ENCODE measurements at places on chromosomes 3 and 15.

DNA sequence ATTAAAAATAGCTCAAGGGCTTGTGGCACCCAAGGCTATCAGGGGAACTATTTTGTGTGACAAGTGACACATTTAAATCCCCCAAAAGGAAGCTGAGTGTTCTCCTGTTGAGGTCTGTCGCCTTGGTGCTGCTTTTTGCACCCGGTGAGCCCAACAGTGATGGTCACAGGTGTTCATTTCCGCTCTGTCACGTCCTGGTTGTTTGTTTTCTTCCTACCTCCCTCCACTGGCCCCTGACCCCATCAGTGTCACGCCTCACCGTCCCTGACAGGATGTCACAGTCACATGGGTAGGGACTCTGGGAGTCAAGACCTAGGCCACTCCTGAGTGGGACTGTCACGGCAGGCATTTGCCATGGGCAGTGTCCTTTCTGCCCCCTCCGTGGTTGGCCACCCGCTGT is 11.2 kb downstream of the SLCO3A1 start:
- no peak for DNase-seq

DNA sequence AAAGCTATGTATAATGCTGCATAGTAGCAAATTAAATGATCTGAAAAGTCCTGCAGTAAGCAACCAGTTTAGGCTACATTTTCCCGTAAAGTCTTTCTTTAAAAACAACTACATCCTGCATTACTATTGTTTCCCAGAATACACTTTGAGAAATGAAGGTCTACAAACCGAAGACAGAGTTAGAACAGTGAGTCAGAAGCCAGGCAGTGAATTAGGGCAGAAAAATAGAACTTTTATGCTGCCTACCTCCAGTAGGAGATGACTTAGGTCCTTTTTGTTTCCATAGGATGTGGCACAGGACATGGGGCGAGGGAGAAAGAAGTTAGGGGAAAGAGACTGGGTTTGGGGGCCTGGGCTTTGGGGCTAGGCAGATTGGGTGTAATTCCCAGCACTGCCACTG is 127.3 kb downstream of the PPM1L start:
- no peak for DNase-seq

DNA sequence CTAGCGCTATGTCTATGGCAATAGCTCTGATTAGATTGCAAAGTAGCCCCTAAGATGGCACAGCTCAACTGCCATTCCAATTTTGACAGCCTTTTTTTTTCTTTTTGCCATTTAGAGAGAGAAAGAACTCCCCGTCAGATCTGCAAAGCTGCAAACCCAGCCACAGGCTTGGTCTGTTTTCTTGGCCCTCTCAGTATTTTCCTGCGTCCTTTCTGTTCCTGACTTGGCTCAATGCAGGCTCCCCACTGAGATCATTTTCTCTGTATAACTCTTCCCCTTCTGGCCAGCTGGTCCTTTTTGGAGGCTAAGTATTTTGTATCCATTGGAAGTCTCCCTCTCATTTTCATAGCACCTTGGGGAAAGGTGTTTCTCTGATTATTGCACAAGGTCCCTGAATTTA is 386.7 kb downstream of the UNC13C start:
- no peak for DNase-seq

DNA sequence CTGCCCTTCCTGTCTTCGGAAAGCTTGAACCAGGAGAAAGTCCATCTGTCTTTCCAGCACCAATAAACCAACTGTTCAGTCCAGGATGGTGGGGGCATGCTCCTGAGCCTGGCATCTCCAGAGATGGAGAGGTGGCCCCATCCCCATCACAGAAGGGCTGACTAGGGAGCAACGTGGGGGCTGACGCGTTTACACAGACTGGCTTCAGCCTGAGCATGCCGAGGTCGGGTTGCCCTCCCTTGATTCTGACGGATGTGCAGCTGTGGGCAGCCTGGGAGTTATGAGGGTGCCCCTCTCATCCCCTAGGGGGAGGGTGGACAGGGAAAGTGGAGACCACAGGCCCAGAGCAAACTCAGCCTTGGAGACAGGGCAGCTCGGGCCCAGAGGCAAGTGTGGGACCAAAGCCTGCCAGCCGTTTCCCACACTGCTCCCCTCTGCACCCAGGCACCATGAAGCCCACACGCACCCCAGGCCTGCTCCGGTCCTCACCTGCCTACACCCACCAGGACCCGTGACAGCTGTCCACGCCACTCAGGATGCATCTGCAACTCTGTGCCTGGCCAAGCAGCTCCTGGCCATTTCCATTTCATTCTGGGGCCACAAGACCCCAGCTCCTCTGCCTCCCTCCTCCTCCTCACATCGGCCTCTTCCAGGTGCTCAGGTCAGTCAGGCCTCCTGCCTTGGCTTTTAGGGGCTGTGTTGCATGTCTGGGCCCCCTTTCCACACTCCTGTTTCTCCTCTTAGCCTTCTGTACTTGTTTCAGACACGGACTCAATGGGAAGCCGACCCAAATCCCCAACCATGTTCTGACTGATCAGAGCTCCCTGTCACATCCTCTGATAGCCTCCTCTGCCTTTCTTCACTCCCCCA is 48.2 kb upstream of the SLC41A3 start:
- no peak for DNase-seq

DNA sequence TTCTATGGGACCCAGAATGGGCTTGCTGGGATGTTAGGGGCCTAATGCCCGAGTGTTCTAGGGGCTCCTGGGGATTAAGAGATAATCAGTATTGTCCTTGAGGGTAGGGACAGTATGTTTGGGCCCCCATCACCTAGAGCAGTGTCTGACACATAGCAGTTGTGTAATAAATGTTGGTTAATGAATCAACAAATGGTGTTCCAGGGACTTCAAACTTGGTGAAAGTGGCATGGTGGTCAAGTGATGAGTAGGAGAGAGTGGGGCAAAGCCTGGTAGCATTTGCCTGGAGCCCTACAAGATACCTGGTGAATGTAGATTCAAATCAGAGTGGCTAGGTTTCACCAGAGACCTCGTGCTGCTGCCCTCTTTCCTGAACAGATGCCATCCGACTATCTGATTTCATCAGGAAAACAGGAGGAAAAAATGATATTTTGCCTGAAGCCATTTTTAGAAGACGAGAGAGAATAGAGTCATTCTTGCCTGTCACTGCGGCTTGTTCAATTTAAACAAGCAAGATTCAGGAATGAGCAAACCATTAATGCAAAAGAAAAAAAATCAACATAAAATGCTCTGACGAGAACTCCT is 117.3 kb downstream of the RPL22L1 start:
- no peak for DNase-seq

GRCh38 chr15:99983171-99983885 is 250.1 kb upstream of the LYSMD4 start:
- DNase-seq: no peak

DNA sequence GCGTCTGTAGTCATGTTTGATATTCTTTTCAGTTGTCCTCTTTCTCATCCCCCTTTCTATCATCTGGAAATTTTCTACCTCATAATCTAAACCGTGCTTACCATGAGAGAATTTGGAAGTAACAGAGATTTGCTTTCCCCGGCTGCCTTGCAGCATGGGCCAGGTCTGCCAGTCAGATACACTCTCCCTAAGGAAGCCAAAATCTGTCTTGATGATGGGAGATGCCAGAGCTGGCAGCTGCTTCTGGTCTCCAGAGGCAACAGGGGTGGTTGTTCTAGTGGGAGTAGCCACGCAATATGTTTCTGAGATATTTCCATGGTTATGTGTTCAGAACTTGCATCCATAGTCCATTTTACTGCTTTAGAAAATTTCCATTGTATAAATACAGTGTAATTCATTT is 218.9 kb upstream of the RORA start:
- no peak for DNase-seq

- no peak for DNase-seq
Observed at GRCh38 chr3:135301670-135302069, 506.6 kb downstream of the EPHB1 start.

DNA sequence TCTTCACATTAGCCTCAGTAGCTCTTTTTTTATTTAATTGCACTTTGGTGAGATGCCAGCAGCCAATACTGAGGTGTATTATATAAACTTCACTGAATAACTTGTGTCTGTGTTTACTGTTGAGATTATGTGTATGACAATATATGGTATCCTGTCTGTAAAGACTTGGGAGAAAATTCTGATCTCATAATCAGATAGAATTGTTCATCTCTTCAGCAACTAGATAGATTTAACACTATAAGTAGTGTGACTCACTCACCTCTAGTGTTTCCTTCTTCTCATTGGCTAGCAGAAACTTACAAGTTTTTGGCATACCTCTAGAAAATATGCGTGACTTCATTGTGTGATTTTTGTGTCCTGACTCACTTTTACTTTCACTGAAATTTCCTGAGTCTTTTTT is 67.6 kb upstream of the TGFBR2 start:
- no peak for DNase-seq

GRCh38 chr3:27726240-27726639 is 4.1 kb upstream of the EOMES start:
- no peak for DNase-seq

- DNase-seq: no peak
Observed at GRCh38 chr15:40773902-40774301, 4.1 kb downstream of the C15orf62 start.

- no peak for DNase-seq
Observed at GRCh38 chr3:174100744-174101143, 703.2 kb downstream of the NLGN1 start.

GRCh38 chr15:78969687-78970349 is 25.0 kb upstream of the CTSH start:
- DNase-seq: no peak

GRCh38 chr3:142259359-142259758 is 34.0 kb upstream of the GK5 start:
- DNase-seq: no peak

- no peak for DNase-seq
Observed at GRCh38 chr15:93088200-93088980, 621 bp downstream of the RGMA start.

- no peak for DNase-seq
Observed at GRCh38 chr3:63192248-63192647, 85.9 kb upstream of the SYNPR start.

DNA sequence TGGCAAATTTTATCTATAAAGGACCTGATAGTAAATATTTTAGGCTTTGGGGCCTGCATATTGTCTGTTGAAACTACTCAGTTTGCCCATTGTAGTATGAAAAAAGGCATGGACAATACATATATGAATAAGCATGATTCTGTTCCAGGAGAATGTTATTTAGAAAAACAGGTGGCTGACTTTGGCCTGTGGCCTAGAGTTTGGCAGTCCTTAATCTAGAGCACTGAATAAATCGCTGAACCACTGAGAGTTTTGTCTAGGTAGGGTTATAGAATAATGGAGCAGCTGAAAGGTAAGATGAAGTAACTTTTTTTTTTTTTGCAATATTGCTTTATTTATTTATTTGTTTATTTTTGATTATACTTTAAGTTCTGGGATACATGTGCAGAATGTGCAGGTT is 75.0 kb downstream of the LRRC49 start:
- DNase-seq: no peak

DNA sequence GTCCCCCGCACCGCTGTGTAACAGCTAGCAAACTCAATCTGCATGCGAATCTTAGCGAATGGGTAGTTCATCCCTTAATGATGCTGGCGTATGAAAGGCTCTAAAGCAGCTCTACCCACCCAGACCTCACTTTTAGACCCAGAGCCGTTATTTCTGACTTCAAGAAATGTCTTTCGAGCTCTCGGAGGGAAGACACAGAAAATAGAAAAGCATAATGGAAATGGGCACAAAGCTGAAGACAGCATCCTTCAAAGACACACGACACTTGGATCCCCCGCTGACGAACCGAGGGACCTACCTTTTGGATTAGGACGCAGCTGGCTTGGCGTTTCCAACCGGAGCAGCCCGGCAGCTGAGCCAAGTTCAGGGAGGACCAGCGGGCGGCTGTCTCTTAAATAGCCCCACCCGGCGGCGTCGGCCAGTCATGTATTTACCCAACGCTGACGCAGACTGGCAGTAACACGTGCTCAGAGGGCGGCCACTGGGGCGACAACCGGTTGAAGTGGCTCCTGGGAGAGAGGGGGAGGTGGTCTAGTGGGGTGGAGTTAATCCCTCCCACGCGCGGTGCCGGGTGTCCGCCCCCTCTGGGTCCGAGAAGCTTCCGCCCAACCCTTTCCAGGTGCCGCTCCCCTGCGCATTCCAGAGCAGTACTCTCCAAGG is 1.5 kb downstream of the CCK start:
- no peak for DNase-seq

DNA sequence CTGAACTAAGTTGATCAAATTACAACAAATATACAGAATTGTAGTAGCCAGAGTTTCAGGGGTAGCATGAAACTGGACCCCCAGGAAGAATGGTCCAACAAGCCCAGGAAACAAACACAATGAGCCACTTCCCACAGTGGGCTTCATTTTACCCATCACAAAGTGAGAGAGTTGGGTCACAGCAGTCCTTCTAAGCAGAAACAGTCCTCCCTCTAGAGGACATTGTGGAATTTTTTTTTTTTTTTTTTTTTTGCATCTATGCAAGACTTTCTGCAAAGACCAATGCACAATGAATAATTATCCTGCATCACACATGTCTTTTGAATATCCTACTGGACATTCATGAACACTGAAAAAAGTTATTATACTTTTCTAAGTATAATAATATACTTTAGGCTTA is 73.8 kb upstream of the ATP13A5 start:
- DNase-seq: no peak

GRCh38 chr3:122691195-122691594 is 10.6 kb downstream of the PARP14 start:
- DNase-seq: no peak

GRCh38 chr15:43239732-43240491 is 19.1 kb upstream of the EPB42 start:
- no peak for DNase-seq

DNA sequence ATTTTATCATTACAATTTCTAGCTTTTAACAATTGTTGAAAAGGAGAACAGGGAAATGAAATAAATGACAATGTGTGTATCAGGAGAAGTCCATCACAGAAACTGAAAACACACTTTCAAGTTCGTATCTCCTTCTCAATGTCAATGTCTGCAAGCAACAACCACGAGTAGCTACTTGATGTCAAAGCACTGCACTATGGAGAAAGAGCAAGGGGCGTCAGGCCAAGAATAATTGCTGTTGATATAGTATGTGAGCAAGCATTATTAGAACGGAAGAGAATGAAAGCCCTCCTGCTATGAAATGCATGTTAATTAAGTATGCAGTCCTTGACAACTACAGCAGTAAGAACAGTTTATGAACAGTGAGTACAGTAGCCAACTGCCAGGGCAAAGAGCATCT is 1250.1 kb downstream of the ZPLD1 start:
- no peak for DNase-seq

- DNase-seq: no peak
Observed at GRCh38 chr15:70192041-70192440, 94.3 kb upstream of the TLE3 start.

- no peak for DNase-seq
Observed at GRCh38 chr3:154852515-154852914, 227.6 kb upstream of the MME start.

DNA sequence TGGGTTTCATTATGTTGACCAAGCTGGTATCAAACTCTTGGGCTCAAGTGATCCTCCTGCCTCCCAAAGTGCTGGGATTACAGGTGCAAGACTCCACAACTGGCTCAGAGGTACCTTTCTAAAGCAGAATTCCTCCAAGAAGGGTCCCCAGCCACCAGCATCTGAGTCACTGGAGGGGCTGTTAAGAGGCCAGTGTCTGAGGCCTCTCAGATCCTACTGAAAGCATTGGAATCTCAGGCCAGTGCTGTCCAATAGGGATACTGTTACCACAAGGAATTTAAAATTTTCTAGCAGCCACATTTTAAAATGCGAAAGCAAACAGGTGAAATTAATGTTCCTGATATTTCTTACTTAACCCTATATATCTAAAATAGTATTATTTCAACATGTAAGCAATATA is 1.3 kb downstream of the CAV3 start:
- no peak for DNase-seq
